ENCODE measurements at places on chromosomes 11 and 22. TPM values are rescaled to one million over a fixed set of nuclear protein-coding genes. Genes with fewer than 3 reads are reported as not detected.

DNA sequence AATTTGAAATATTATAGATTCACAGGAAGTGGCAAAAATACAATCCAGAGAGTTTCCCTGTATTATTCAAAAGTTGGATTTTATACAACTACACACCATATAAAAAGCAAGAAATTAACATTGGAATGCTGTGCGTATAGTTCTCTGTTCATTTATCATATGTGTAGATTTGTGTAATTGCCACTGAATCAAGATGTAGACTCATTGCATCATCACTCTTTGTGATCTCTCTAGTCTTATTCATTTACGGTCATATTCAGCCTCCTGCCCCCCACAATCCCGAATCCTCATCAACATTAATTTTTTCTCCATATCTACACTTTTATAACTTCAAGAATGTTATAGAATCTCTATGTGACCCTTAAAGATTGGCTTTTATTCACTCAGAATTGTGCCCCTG is 390.6 kb upstream of the B3GAT1 start:
- no peaks in the 10 kb centered on the region for H3K36me3 ChIP-seq
- peaks cover 21% of the 10 kb centered on the region for H3K4me1 ChIP-seq
- H3K27ac ChIP-seq = no peak overlapping the region
- H3K4me3 ChIP-seq = no peak overlapping the region
- DNase-seq = no peak

DNA sequence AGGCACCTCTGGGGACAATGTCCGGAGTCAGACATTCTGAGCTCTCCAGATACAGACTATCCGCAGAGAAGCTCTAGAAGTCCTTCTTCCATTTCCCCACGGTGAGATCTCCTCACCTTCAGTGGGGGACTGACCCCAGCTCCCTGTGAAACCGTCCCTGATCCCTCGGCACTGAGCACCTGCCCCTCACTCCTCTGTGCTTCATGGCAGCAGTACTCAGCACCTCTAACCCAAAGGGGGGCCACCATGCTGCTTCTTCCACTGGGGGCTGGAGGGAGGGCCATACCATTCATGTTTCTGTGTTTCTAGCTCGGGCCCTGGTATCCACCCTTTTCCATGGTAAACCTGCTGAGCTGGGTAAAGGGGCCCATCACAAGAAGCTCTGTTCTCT is 321.7 kb downstream of the BRD1 start:
- no peak overlapping the region for H3K27ac ChIP-seq
- H3K27me3 ChIP-seq = peaks cover 6% of the 10 kb centered on the region
- no peaks in the 10 kb centered on the region for H3K36me3 ChIP-seq
- no peak overlapping the region for H3K4me3 ChIP-seq
- no peak for DNase-seq

- H3K36me3 ChIP-seq = peaks cover 9% of the 10 kb centered on the region
- peak overlapping the region; percentile 57 for H3K27ac ChIP-seq
- H3K4me3 ChIP-seq = peak overlapping the region; percentile 85
- DNase-seq = no peak
- peaks cover 45% of the 10 kb centered on the region for H3K4me1 ChIP-seq
- no peaks in the 10 kb centered on the region for H3K27me3 ChIP-seq
Observed at GRCh38 chr11:71452199-71453036, 585 bp upstream of the NADSYN1 start.

DNA sequence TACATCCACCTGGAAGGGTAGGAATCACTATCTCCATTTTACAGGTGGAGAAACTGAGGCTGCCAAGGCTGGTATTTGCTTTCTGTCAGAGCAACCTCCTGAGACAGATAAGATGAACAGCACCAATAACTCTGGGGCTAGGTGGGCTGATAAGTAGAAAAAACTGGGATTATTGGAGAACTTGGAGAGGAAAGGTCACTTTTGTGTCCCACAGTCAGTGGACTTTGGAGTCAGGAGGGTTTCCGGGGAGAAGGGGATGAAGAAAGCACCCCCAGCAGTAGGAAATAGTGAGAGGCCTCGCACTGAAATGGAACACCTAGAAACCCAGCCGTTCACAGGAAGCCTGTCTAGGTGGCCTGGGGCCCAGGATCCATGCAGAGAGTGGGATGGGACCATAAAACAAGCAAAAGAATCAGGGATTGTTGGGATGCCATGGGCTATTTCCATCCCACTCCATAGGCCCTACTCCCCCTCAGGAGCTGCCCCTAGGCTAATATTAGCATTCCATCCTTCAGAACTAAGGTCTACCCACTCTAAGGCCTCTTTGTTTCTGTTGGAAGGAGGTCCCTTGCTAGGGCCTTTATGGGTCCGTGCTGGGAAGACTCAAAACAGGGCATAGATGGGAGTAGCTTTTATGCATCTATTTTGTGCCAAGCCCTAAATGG is 31.0 kb upstream of the FCHSD2 start:
- H3K27ac ChIP-seq = no peak overlapping the region
- no peak for DNase-seq
- no peak overlapping the region for H3K4me3 ChIP-seq
- H3K36me3 ChIP-seq = no peaks in the 10 kb centered on the region
- peaks cover under 1% of the 10 kb centered on the region for H3K27me3 ChIP-seq

GRCh38 chr11:83147895-83148294 is 9.0 kb upstream of the PCF11 start:
- no peaks in the 10 kb centered on the region for H3K27me3 ChIP-seq
- H3K4me1 ChIP-seq = no peaks in the 10 kb centered on the region
- no peak for DNase-seq
- H3K27ac ChIP-seq = no peak overlapping the region
- H3K36me3 ChIP-seq = no peaks in the 10 kb centered on the region

NELL1 gene
- total RNA-seq = 2.6 TPM

KCNK4 gene
- total RNA-seq = 0.58 TPM

OR51M1 gene
- not detected for total RNA-seq
